ENCODE measurements at places on chromosomes 11 and 22.

- H3K4me1 ChIP-seq = peaks cover 10% of the 10 kb centered on the region
- no peak overlapping the region for H3K27ac ChIP-seq
- DNase-seq = no peak
- no peaks in the 10 kb centered on the region for H3K36me3 ChIP-seq
These were observed 63.2 kb downstream of the PACS1 start for GRCh38 chr11:66133216-66133775.

DNA sequence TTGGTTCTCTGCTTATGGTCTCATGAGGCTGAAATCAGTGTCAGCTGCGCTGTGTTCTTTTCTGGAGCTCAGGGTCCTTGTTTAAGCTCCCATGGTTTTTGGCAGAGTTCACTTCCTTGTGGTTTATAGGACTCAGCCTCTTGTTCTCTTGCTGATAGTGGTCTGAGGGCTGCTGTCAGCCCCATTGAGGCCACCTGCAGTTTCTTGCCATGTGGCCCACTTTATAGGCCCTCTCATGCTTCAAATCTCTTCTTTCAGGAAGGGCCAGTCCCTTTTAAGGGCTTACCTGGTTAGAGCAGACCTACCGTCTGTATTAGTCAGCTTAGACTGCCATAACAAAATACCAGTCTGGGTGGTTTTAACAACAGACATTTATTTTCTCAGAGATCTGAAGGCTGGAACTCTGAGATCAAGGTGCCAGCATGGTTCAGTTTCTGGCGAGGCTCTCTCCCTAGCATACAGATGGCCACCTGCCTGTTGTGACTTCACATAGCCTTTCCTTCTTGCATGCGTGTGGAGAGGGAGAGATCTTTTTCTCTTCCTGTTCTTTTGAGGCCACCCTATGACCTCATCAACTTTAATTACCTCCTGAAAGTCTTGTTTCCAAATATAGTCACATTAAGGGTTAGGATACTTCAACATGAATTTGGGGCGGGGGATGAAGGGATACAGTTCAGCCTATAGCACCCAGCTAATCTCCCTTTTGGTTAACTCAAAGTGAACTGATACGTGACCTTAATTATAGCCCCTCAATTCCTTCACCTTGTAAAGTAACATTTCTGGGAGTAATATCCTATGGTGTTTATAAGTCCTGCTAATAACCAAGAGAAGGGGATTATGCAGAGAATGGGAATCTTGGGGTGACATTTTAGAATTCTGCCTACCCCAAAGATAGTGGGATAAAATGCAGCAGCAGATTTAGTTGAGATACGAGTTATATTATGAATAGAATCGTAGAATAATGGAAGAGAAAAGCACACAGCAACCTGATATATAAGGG lies 131.8 kb downstream of the UVRAG start:
- DNase-seq = peak; percentile 48
- H3K27ac ChIP-seq = no peak overlapping the region
- H3K4me1 ChIP-seq = peaks cover 4% of the 10 kb centered on the region
- H3K4me3 ChIP-seq = no peak overlapping the region
- H3K27me3 ChIP-seq = no peaks in the 10 kb centered on the region

- no peaks in the 10 kb centered on the region for H3K27me3 ChIP-seq
- DNase-seq = no peak
- no peak overlapping the region for H3K27ac ChIP-seq
- no peaks in the 10 kb centered on the region for H3K4me1 ChIP-seq
These were observed 39.5 kb downstream of the MTMR2 start for GRCh38 chr11:95884376-95884775.

DNA sequence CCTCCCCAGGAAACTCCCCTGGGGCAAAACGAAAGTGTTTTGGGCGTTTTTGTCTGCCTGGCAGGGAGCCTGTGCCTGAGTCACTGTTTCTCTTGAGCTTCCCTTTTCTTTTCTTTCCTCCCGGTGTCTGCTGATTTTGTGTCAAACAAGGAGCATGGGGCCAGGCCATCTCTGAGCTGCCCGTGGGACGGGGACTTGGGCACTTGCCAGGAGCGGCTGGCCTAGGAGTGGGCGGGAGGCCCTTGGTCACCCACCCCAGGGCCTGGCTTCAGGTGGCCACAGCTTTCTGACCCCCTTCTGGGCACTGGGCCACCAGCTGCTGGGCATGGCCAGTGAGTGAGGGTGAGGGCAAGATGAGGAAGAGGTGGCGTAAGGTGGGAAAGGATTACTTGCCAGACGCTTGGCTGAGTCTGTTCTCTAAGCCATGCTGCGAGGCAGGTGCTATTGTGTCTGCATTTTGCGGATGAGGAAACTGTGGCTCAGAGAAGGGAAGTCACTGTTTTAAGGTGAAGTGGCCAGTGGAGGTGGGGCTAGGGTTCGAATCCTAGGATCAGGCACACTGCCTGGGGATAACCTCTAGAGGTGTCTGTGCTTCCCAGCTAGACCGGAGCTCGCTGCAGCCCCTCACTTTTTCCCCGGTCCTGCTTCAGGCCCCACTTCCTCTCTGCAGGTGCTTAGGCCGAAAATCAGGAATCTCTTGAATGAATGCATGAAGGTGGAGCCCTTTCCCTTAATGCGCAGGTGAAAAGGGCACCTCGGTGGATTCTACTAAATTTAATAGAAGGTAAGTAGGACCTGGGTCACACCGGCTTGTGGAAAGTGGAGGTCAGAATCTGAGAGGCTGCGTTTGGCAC lies 7.8 kb upstream of the NFAM1 start:
- no peak overlapping the region for H3K4me3 ChIP-seq
- no peaks in the 10 kb centered on the region for H3K27me3 ChIP-seq
- no peaks in the 10 kb centered on the region for H3K36me3 ChIP-seq
- peaks cover 10% of the 10 kb centered on the region for H3K4me1 ChIP-seq
- H3K27ac ChIP-seq = no peak overlapping the region

- no peaks in the 10 kb centered on the region for H3K36me3 ChIP-seq
- H3K27me3 ChIP-seq = no peaks in the 10 kb centered on the region
These were observed 1.7 kb upstream of the GAB2 start for GRCh38 chr11:78419327-78419726.

- peaks cover 4% of the 10 kb centered on the region for H3K4me1 ChIP-seq
- H3K27ac ChIP-seq = no peak overlapping the region
- no peaks in the 10 kb centered on the region for H3K27me3 ChIP-seq
- no peak overlapping the region for H3K4me3 ChIP-seq
These were observed 81.9 kb upstream of the TEAD1 start for GRCh38 chr11:12592283-12592682.

DNA sequence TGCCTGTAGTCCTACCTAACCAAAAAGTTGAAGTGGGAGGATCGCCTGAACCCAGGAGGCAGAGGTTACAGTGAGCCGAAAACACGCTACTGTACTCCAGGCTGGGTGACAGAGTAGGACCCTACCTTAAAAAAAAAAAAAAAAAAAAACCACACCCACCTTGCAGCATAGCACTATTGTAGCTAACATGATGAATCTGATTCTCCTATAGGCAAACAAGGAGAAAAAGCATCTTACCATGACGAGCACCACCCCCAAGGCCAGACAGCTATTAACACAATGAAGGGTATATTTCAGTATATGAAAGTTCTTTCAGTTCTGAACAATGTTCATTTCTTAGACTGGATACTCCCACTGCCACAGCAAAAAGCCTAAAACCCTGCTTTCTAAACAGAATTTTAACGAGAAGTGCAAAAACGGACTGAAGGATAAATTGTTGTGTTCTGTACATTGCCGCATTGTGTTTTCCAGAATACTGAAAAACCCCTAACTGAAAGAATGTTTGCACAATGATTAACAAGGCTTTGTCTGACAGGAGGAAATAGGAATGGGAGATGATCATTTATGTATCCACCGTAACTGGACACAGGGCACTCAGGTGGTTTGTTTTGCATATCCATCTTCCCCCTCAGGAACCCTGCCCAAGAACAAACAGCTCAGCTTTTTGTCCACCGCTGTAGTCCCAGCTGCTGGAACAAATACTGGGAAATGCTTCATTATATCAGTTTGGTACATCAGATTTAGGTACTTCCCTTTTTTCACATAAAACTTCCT lies 8.9 kb downstream of the PISD start:
- no peak for DNase-seq
- no peak overlapping the region for H3K4me3 ChIP-seq
- peaks cover 18% of the 10 kb centered on the region for H3K36me3 ChIP-seq

DNA sequence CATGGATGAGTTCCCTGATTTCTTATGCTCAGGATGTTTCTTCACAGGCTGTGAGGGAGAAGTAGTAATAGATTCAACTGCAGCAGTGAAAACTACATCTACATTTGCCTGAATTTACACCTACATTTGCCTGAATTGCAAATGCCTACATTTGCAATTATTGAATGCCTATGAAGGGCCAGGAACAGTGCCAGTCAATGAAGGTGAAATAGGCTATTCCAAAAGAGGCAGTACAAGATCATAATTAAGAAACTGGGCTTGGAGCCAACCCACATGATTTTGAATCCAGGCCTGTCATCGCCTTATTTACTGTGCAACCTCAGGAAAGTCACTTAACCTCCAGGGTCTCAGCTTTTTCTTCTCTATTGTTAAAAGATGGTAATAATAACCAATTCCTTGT lies 1353.3 kb downstream of the FAM181B start:
- H3K36me3 ChIP-seq = no peaks in the 10 kb centered on the region
- no peaks in the 10 kb centered on the region for H3K4me1 ChIP-seq
- no peak overlapping the region for H3K4me3 ChIP-seq
- no peak overlapping the region for H3K27ac ChIP-seq

DNA sequence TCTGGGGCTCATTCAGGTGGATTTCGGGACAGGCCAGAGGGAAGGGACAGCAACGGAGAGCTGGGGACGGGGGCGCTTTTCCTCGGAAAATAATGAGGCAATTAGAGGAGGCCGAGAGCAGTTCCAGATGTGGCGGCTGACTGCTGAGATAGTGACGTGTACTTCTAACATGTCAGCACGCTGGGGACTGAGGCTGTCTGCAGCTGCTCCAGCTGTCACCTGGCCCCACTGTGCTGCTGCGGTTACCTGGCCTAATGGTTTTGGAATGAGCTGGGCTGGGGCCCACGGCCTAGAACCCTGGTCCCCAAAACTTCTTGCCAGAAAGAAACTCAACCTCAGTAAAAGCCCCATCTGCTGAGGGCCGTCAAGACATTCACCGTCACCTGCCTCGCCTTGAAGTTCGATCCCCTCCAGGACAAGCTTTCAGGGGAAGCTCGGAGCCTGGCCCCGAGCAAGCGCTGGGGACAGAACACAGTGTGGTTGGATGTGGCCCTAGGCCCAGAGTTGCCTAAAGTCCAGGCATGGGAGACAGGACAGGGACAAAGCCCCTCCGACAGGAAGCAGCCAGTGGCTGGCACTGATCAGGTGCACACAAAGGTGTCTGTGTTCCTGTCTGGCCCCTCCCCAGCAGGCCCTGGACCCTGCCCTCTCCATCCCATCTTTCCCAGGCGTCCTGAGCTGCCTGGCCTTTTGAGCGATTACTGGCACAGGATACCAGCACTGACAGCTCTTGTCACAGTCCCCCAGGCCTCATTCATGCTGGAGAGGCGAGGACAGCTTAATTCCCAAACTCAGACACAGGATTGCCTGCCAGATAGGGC lies 22.1 kb downstream of the RPUSD4 start:
- H3K27ac ChIP-seq = no peak overlapping the region
- H3K4me3 ChIP-seq = no peak overlapping the region
- DNase-seq = no peak

- no peaks in the 10 kb centered on the region for H3K27me3 ChIP-seq
- H3K27ac ChIP-seq = no peak overlapping the region
These were observed 29.1 kb downstream of the VPS37C start for GRCh38 chr11:61131998-61132555.

DNA sequence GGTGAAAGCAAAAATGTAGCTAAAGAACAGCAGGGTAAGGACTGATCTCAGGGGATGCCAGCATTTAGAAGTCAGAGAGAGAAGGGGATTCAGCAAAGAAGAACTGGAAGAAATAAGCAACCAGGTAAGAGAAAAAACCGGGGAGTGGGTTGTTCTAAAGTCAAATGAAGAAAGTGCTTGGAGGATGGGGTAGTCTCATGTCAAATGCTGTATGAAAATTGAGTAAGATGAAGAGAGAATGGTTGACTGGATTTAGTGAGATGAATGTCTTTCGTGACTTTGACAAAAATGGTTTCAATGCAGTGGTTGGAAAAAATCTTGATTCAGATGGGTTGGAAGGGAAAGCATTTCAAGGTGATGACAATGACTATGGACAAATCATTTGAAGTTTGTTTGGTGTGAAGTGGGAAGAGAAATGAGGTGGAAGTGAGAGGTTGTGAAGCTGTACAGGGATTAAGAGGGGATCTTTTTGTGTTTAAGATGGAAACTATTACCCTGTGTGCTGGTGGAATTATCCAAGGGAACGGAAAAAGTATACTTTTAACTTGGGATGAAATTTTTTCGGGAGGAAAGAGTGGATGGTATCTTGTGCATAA lies 484.0 kb downstream of the ETS1 start:
- no peak for DNase-seq
- no peaks in the 10 kb centered on the region for H3K36me3 ChIP-seq
- no peaks in the 10 kb centered on the region for H3K4me1 ChIP-seq
- no peak overlapping the region for H3K27ac ChIP-seq

DNA sequence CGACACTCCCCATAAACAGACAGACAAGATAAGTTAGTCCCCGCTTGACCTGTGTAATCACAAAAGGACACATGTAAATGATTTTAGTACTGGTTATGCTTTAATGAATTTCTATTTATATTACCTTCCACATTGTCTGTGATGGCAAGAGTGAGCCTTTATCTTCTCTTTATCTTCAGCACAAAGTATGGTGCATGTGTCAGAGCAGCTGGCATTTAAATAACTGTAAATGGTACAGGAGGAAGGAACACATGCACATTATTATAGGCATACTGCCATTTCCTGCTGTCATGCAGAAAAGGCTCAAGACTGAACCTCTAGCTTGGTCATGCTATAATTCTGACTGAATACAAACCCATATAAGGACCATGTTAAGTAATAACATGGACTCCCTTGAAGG lies 1342.7 kb upstream of the TENM4 start:
- no peaks in the 10 kb centered on the region for H3K4me1 ChIP-seq
- no peak overlapping the region for H3K27ac ChIP-seq
- H3K4me3 ChIP-seq = no peak overlapping the region

GRCh38 chr22:34308101-34308500 lies 387.8 kb upstream of the LARGE1 start:
- no peaks in the 10 kb centered on the region for H3K36me3 ChIP-seq
- DNase-seq = no peak
- H3K4me1 ChIP-seq = no peaks in the 10 kb centered on the region
- no peak overlapping the region for H3K27ac ChIP-seq
- H3K4me3 ChIP-seq = no peak overlapping the region

GRCh38 chr22:37254867-37255233 lies 10.8 kb upstream of the RAC2 start:
- H3K4me1 ChIP-seq = peaks cover 13% of the 10 kb centered on the region
- no peak overlapping the region for H3K27ac ChIP-seq
- H3K36me3 ChIP-seq = no peaks in the 10 kb centered on the region
- no peak overlapping the region for H3K4me3 ChIP-seq

- H3K36me3 ChIP-seq = no peaks in the 10 kb centered on the region
- no peaks in the 10 kb centered on the region for H3K27me3 ChIP-seq
- DNase-seq = no peak
- H3K4me3 ChIP-seq = no peak overlapping the region
These were observed 33.9 kb downstream of the ANO1 start for GRCh38 chr11:70112017-70112434.

DNA sequence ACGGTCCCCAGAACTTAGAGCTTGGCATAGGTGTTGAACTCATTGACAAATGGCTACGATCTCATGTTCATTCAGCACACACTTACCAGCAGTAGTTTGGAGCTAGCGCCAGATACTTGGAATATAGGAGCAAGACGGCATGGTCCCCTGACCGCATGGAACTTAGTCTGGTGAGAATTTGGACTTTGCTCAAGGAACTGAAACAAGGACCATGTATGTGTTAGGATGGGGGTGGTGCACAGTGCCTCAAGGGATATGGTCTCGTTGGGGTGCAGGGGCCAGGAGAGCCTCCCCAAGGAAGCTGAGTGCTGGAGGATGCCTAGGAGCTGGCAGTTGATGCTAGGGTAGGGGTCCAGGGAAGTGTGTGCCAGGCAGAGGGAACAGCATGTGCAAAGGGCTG lies 119.2 kb downstream of the KIAA1671 start:
- no peak for DNase-seq
- no peaks in the 10 kb centered on the region for H3K36me3 ChIP-seq
- peaks cover 6% of the 10 kb centered on the region for H3K4me1 ChIP-seq
- H3K27me3 ChIP-seq = no peaks in the 10 kb centered on the region
- no peak overlapping the region for H3K4me3 ChIP-seq

Data from endodermal cell (in vitro differentiated cells).